ENCODE measurements at places on chromosomes 3 and 15. TPM values are rescaled to one million over a fixed set of nuclear protein-coding genes. Genes with fewer than 3 reads are reported as not detected.

Gene CXCR6
- not detected for total RNA-seq

Gene CEP70
- 42.9 TPM for total RNA-seq

Gene KBTBD13
- total RNA-seq = not detected

Gene NRROS
- 2.5 TPM for total RNA-seq

Gene LACTB
- total RNA-seq = 60.3 TPM

Gene RGMA
- total RNA-seq = not detected

Gene SLC2A2
- total RNA-seq = not detected

Gene CLRN1
- total RNA-seq = not detected

GRCh38 chr3:136667081-136667480 lies 85.1 kb downstream of the STAG1 start:
- DNase-seq = peak; percentile 20

DNA sequence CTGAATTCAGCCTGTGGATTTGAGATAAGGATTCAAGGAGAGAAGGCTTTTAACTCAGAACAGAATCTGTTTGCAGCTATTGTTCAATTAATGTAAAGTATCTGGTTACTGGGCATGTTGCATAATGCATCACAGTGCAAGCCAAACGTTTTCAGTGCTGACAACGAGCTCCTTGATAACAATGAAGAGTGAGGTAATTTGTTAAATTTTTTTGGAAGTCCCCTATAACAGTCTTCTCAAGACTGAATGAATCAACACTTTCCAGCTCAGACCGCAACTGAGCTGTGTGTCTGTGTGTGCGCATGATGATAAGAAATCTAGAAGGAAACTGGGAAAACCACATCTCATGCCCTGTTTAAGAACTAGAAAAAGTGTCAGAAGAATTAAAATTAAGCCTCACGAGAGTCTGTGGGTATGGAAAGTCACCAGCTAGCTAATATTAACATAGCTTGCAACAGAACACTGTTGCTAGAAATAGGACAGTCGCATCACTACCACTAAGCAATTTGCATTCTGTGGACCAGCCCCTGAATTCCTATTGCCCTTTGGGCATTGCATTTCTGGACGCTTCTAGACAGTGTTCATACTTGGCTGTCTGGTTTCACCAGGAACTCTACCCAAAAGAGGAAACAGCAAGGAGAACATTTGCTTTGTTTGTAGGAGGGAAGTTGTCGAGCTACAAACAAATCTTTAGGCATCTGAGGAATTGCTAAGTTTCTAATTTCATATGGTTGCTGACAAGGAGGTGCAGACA lies 43.7 kb upstream of the ATP2C1 start:
- peak; percentile 92 for DNase-seq

DNA sequence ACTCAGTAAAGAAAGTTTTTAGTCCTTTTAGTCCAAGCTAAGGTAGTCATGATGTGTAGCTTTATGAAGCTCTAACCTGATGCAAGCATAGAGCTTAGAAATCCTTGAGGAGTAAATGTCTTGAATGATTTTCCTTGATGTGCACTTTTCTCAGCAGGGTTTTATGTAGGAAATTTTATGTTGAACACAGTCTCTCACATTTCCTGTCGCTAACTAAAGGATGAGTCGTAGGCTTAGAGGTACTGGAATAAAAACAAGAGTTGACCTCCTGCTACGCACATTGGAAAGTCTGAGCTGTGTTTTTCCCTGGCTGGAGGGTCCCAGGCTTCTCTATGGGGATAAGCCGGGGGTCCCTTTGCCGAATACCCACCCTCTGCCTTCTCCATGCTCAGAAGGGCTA lies 34.7 kb upstream of the ZPLD1 start:
- peak; percentile 29 for DNase-seq

- DNase-seq = peak; percentile 73
Observed at GRCh38 chr3:10738688-10739372, 77.2 kb upstream of the SLC6A11 start.

- DNase-seq = no peak
Observed at GRCh38 chr3:136750897-136751315, 1.3 kb downstream of the STAG1 start.

- DNase-seq = no peak
Observed at GRCh38 chr3:84439476-84439875, 519.3 kb upstream of the CADM2 start.

DNA sequence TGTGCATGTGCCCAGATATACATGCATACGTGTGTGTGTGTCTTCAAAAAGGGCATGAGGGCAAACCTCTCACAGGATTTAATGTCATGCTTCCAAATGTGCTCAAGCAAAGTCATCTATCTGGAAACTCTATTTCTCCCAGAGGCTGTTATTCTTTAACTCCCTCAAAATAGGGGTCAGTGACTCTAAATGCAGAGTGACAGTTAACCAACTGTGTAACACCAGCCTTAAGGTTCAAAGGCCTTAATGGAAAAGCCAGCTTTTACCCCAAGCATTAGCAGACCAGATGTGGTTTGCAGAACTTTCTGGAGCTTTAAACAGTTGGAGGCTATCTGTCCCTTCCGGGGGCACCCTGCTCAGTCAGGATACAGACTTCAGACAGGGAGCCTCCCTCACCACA lies 70.4 kb upstream of the SLC7A14 start:
- DNase-seq = no peak

- no peak for DNase-seq
Observed at GRCh38 chr3:61252836-61253235, 1.6 kb upstream of the FHIT start.

DNA sequence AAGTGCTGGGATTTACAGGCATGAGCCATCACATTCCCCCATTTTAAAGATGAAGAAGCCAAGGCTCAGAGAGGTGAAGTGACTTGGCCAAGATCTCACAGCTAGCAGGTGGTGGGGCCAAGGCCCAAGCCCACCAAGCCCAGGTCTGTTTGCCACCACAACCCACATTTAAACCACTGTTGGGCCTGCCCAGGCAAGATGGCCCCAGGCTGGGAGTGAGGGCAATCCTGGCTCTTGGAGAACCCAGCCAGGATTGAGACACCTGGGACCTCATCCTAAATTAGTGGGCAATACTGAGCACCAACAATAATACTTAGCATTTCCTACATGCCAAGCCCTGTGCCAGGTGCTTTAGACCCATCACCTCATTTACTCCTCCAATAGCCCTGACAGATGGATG lies 6.9 kb downstream of the IGDCC3 start:
- DNase-seq = no peak

GRCh38 chr15:69652293-69652692 lies 199.7 kb downstream of the RPLP1 start:
- DNase-seq = no peak

DNA sequence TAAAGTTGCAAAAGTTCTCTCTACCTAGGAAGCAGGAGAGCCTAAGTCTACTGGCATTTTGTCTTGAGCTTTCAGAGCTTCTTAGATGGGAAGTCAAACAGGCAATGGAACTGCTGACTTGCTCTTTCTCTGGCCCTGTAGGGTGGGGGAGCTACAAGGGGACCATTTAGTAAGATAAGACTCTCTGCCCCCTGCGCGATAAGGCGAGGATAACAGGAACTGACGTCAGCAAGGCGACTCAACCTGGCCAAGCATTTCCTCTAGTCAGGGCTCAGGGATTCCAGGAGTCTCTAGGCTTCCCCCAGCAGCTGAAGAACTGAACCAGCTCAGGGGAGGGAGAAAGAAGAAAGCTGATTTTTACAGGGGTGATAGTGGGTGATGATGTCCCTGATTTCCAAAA lies 5.8 kb downstream of the RARB start:
- DNase-seq = no peak

DNA sequence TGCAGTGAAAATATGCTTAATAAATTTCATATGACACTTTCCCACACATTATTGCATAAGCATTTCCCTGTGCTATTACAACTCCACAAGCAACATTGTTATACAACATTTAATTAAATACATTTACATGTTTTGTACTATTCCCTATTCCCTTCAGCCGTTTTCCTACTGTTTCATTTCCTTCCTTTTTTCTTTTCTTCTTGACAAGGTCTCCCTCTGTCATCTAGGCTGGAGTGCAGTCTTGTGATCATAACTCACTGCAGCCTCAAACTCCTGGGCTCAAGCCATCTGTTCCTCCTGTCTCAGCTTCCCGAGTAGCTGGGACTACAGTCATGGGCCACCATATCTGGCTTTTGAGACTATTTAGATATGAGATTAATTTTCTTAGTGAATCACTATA lies 254.7 kb downstream of the NFKBIZ start:
- DNase-seq = no peak

DNA sequence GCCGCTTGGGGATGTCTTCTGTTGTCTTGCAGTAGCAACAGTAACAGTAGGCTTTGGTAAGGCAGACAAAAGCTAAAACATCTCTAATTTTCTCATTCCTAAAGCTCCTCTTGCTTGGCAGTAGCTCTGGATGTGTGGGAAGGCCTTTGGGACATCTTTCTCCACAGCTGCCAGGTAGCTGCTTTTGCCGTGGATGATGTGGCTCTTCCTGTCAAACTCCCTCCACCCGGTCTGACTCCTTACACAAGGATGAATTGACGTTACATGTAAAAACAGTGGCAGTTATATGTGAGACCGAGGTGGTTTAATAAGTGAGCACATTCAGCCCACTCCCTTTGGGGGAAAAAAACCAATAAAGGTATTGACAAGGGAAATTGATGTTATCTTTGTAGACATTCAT lies 309.1 kb downstream of the TUSC7 start:
- DNase-seq = no peak

GRCh38 chr3:4575381-4575780 lies 82.2 kb downstream of the ITPR1 start:
- DNase-seq = no peak

- peak; percentile 69 for DNase-seq
Observed at GRCh38 chr15:92655178-92655995, at the start of gene FAM174B. TSS of gene FAM174B (minus strand) at chr15:92655775.

DNA sequence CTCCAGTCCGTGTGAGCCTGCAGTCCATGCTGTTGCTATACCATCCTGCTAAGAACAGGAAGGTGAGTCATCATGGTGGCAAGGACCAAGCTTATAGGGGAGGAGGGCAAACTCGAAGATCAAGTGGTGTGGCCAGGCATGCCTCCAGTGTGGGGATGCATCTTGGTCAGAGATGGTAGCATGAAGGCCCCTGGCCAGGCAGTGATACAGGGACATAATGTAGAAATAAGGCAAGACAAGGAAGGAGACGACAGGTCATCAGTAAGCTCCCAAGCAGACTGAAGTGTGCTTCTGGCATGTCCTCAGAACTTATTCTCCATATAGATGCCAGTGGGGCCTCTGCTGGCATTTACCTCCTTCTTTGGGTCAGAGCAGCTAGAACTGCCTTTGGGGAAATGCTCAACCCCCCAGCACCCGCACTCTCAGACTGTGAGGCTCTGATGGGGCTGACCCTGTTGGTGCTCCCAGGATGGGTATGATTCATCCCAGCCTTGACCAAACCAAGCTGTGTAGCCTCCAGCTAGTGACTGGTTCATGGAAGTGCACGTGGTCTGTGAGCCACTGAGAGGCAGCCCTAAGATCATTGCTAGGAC lies 52.5 kb upstream of the ATP2B2 start:
- DNase-seq = peak; percentile 82

GRCh38 chr3:145817870-145818483 lies 343.0 kb downstream of the PLOD2 start:
- no peak for DNase-seq

GRCh38 chr3:59968513-59969045 lies 918.8 kb upstream of the CFAP20DC start:
- no peak for DNase-seq

DNA sequence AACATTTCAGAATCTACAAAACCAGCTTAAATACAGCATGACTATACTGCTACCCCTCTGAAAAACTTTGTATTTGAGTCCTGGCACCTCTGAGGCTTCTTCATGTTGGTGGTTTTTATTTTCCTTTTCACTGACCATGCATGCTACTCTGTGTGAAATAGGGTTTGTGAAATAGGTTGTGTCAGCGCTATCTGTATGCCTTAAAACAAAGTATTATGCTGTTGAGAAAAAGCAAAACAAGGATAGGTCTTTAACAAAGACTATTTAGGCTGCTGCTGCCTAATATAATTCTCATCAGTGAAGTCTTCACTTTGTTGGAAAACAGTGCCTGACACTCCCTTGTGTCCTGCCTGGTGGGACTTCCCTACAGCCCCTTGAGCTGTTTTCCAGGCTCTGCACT lies 28.7 kb upstream of the TRAK1 start:
- DNase-seq = no peak
